AG09309 (cell line): ENCODE measurements at places on chromosomes 4 and X.

GRCh38 chrX:5236096-5236495 is 992.6 kb downstream of the NLGN4X start:
- no peak for DNase-seq

GRCh38 chr4:108224611-108225053 is 55.9 kb upstream of the LEF1 start:
- no peak for DNase-seq

- DNase-seq = no peak
Observed at GRCh38 chr4:177528620-177529019, 86.4 kb upstream of the AGA start.

GRCh38 chr4:84968925-84969324 is 2.4 kb upstream of the WDFY3 start:
- DNase-seq = no peak

DNA sequence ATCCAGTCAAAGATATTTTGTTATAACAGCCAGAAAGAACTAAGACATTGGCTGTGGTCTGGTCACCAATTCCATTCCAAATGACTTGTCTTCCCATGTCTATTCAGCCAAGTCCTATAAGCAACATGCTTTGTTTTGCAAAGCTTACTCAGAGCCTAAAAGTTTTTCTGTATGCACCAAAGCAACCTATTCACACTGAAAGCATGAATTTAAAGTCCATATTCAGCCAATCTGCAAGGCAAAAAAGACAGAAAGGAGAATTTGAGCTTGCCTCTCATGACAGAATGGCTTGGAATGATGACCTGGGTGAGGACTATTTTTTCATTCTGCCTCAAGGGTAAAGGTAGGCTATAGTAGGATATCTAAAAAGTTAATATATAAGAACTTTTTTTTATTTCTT is 323.2 kb upstream of the NOCT start:
- no peak for DNase-seq

DNA sequence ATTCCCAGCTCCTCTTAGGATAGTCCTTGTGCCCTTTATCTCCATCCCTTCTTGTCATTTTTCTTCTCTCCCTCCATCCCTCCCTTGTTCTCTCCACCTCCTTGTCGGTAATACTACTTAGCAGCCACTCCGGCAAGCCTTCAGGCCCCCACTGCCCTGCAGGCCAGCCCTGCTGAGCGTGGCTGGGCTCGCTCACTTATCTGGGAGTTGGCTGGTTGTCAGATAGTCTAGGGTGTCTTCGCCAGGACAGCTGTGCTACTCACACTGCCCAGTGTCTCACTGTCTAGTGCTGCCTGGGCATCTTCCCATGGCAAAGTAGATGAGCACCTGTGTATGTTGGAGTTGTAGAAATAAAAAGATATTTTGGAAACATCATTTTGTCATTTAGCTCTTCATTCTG is 75.0 kb downstream of the STK32B start:
- no peak for DNase-seq

DNA sequence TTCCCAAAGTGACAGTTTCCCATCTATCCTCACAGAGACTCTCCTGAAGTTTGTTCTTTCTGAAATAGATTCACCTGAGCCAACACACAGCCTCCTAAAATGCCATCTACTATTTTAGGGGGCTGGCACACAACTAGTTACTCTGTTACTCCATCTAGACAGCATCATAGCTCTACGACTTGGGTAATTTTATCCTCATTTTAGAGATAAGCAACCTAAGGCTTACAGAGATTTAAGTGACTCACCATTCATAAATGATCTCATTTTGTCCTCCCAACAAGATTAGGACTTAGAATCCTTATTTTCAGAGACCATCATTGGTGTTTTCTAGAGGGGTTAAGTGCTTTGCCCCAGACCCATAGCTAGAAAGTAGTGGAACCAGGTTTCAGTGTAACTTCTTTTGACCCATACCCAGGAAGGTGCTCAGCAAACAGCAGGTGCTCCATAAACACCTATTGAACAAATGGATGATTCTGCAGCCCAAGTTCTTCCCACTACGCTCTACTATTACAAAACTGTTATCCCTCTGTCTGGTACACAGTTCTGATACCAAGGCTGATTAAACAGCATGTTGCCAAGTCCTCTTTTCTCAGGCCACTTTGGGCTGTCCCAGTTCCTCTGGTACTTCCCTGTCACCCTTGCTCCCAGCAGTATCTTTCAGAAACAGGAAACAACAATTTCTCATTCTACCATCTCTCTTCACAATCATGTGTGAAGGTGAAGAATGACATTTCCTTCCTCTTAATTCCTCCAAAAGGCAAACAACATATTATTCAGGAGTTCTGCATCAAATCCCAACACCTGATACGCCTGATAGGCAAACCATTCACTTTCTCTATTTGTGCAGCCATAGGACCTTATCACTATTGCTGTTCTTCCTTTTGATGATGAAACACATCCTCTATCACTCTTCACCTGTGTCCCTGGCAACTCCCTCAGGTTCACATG is 304.7 kb upstream of the TAPT1 start:
- peak; percentile 55 for DNase-seq

- no peak for DNase-seq
Observed at GRCh38 chr4:135144498-135144897, 942.9 kb upstream of the PABPC4L start.

DNA sequence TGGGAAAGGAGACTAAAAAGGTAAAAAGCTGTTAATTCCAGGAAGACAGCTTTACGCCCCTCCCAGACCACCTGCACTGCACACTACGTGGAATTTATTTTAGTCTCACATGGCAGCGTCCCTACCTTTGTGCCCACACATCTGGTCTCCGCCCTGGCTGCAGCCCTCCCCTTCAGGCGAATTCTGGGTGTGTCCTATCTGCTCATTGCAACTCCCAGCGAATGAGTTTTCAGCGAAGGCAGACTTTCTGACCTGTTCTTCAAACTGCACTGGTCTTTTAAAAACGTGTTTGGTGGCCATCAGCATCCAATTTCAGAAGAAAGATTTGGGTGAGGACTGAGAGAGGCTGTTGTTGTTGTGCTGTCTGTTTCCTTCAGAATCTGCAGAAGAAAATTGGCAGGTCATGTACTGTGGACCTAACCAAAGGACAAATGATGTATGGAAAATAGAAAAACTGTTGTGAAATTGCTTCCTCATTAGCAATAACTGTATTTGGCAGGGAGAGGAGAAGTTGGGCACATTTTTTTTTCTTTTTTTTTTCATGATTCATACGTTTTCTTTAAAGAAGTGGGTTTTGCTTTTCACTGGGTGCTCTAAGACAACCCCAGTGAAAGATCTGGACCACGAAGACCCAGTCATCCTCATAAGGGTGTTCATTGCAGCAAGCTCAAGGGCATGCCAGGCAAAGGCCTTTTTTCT is 4.2 kb downstream of the TLR8 start:
- no peak for DNase-seq

- DNase-seq = no peak
Observed at GRCh38 chr4:46594661-46595060, 204.7 kb upstream of the GABRA2 start.

DNA sequence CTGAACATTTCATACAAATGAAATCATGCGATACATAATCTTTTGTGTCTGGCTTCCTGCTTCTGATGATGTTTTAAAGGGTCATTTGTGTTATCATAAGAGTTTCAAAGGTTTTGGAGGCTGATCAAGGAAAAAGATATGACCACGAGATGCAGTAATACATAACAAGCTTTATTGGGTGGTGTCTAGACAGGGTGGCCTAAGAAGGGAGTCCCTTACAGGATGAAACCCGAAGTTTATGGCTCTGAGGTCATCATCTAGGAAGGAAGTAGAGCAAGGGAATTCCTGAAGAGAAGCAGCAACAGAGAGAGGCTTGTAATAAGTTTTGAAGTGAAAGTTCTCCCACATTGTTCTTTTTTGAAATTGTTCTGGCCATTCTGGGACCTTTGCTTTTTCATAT is 40.8 kb upstream of the SOD3 start:
- no peak for DNase-seq

DNA sequence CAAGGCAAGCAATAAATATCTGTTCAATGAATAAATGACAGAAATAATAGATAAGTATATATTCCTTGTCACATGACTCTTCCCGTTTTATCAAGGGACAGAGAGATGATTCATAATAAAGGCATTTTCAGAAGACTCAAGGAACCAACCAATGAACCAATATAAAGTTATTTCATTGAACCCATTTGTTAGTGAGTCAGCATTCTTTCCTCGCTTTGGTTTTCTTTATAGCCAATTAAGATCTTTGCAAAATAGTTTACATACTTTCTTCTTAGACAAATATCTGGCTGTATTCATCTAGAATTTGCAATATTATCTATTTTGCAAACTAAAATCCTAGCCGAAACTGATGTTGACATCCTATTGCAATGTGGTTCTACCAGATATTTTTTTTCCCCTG is 269.4 kb downstream of the IL15 start:
- peak; percentile 91 for DNase-seq

GRCh38 chr4:122163767-122164166 is 11.6 kb downstream of the BLTP1 start:
- DNase-seq = no peak

- DNase-seq = peak; percentile 23
Observed at GRCh38 chr4:80434238-80434637, 98.7 kb downstream of the CFAP299 start.

DNA sequence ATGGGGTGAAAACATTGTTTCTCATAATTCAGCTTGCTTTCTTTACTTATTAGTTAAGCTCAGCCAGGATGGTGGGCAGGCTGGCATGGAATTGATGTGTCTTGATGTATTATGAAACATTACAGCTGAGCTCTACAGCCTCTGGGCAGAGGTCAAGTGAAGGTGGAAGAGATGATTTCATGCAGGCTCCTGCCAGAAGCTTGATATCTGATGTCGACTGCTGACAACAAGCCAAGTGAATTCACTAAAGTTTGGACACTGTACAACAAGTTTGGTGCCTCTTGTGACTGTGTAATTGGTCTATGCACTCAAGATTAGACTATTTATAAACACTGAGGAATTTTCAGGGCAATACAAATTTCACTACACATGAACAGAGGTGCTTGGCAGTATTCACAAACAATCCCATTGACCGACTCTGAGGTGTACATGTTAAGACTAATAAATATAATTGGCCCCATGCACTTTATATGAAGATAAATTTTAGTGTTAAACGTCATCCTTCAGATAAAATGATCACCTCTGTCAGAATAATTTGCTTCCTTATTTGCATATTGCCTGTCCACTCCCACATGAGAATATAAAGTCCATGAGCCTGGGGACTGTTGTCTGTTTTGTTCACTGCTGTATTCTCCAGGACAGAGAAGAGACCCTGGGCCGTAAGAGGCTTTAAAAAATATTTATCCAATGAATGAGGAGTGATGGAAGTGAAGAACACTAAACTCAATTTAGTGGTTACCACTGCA is 612.2 kb downstream of the IQCM start:
- DNase-seq = no peak

- DNase-seq = no peak
Observed at GRCh38 chr4:89835413-89835812, 1.5 kb downstream of the SNCA start.

DNA sequence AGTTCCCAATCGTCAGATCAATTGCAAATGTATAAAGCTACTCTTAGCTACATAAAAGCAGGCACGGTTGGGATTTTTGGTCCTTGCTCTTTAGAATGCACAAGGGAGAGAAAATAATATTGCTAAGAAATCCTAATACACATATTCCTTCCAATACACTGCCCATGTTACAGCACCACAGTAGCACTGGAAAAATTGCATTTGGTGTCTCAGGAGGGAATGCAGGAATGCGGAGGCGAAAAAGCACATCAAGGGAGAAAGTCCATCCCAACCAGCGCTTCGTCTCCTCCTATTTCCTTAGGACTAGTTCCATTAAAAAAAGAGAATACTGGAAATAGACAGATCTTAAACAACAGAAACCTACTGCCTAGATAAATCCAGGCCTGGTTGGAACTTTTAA is 23.9 kb downstream of the ADGRA3 start:
- no peak for DNase-seq

GRCh38 chr4:74893171-74893570 is 39.7 kb upstream of the PARM1 start:
- DNase-seq = no peak

GRCh38 chr4:94668724-94669123 is 89.0 kb upstream of the BMPR1B start:
- no peak for DNase-seq

GRCh38 chr4:2800691-2801596 is 8.1 kb downstream of the SH3BP2 start:
- no peak for DNase-seq

- no peak for DNase-seq
Observed at GRCh38 chrX:7447801-7448499, 300.0 kb upstream of the PUDP start.
